ENCODE measurements at places on chromosomes 11 and 22.
A peak's percentile ranks its signal among the peaks of the same experiment; 100 is the strongest.

DNA sequence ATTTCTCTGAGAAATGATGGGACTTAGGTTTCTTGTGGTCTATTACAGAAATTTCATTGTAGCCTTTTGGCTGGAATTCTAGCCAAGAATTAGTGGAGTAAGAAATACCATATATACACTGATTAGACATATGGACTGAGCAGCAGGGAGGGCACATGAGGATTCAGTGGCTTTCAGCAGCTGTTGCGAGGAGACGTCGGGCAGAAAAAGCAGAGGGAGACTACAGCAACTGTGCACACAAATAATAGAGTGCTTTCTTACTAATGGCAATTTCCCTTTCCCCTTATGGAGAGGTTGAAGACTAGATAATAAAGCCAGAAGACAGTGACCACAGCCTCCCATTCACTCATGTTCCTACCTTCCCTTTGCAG lies 35.4 kb upstream of the CCDC34 start:
- DNase-seq, result no peak

DNA sequence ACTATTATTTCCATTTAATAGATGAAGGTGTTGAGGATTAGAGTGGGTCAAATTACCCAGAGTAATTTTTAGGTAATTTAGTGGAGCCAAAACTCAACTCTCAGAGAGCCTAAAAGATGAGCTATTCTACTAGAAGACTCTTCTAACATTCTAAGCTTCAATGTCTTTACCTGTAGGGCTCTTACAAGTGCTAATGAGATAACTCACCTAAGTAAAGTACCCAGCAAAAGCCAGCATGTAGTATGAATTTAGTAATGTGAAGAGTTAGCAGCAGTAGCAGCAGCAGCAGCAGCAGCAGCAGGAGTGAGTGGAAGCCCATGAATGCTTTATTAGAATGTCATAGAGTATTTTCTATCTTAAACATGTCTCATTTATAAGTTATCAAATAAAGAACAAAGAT lies 1239.2 kb downstream of the FAM181B start:
- DNase-seq, result no peak

DNA sequence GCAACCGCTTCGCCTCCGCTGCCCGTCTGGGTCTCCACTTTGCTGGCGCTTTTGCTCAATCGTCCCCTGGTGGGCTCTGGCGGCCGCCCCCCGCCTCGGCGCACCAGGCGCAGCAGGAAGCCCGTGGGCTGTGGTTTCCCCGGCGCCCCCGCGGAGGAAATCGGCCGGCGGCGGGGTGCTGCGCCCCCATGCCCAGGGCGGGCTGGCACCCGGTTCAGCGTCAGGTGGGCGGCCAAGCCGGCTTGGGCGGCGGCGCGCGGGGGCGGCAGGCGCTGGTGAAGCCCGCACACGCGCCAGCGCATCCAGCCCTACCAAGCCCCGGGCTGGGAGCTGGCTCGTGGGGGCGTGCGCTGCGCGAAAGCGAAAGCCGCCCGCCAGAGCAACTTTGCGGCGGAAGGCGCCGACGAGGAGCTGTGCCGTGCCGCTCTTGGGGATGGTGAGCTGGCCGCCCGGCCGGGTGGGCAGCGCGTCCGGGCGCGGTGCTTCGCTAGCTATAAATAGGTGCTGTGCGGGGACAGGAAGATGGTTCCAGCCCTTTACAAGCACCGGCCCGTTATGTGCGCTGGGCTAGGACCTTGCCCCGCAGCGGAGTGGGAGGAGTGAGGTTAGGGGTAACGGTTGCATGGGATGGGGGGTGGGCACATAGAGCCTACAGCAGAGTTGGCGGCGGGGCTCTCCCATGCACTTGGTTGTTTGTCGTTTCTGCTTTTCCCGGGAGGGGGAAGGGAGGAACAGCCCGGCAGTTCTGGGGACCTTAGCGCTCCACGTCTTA lies 25.0 kb upstream of the SUSD2 start:
- peak; percentile 71 for DNase-seq

- DNase-seq, result no peak
Observed at GRCh38 chr11:88414981-88415413, 77.5 kb upstream of the CTSC start.

GRCh38 chr11:727859-728748 lies 19.2 kb upstream of the TALDO1 start:
- no peak for DNase-seq

- no peak for DNase-seq
Observed at GRCh38 chr22:49807129-49807528, 20.5 kb downstream of the BRD1 start.

- DNase-seq, result no peak
Observed at GRCh38 chr11:124519850-124520549, 23.5 kb downstream of the OR8B12 start.

DNA sequence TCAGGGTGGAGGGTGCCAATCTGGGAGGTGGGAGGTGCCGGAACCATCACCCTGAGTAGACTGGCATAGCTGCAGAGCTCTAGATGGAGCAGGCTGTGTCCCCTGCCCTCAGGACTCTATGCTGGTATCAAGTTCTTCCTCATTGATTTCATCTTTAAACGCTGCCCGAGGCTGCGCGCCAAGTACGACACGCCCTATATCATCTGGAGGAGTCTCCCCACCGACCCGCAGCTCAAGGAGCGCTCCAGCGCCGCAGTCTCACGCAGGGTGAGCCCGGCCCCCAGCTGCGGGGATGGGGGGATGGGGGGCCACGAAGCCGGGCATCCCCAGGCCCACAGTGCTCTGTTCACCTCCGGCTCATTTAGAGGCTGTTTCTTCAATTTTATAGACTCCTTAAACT lies 52.5 kb downstream of the GRAMD4 start:
- DNase-seq, result no peak

DNA sequence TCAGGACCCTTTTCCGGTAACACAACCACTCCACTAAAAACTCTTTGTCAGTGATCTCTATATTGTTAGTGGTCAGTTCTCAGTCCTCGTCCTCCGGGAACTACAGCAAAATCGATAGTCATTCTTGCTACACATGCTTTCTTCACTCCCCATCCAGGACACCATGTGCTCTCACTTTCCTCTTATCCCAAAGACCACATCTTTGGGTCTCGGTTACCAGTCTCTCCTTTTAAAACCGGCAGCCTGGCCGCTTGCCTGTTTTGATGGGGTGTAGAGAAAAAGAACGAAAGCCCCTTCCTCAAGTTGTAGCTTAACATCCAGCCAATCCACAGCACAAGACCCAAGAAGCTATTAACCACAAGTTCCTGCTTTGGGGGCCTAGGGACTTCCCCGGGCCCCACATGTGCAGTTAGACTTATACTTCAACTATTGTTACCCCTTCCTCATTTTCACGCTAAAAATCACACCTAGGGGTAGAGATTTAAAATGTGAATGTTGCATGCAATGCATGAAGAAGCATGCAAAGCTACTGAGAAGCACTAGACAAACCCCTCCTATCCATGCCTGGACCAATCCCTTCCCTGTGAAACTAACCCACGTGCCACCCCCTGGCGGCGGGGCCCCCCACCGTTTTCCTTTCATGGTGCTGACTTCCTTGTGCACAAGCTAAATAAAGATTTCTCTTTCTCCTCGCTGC lies 1.5 kb upstream of the TOLLIP start:
- no peak for DNase-seq

GRCh38 chr22:50452649-50453048 lies 22.2 kb downstream of the SBF1 start:
- DNase-seq, result no peak

GRCh38 chr22:26168939-26169314 lies 335 bp upstream of the SEZ6L start:
- DNase-seq, result no peak

- peak; percentile 72 for DNase-seq
Observed at GRCh38 chr11:64148226-64148916, 17.5 kb downstream of the MACROD1 start.

DNA sequence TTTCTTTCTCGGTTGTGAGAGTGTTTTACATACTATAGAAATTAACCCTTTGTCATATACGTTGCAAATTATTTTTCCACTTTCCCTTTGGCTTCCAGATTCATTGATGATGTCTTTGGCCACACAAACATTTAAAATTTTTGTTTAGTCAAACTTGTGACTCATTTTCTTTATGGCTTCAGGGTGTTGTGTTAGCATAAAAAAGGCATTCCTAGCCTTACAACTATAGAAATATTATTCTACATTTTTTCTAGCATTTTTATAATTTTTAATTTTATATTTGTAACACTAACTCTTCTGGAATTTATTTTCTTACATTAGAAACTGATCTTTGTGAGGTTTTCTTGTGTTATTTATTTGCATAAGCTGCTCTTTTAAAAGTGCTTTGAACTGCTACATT lies 12.1 kb downstream of the GRIA4 start:
- DNase-seq, result no peak

GRCh38 chr22:26364066-26365015 lies 64.7 kb upstream of the ASPHD2 start:
- DNase-seq, result peak; percentile 65

DNA sequence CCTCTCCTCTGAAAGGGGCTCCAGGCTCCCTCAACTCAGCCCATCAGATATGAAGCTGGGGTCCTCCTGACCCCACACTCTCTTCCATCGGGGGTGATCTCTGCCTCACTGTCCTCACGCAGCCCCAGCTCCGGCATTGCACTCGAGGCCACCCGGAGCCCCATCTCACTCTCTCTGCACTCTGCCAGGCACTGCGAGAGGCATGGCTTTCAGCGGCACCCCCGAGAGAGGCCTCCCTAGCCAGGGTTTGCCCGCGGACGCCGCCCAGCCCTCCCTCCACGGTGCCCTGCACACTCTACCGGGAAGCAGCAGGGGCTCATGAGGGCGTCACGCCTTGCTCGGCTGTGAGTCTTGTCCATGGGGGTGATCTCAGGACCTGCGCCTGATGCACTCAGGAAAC lies 436.2 kb downstream of the BRD1 start:
- DNase-seq, result no peak

- DNase-seq, result peak; percentile 10
Observed at GRCh38 chr11:134950692-134951304, 538.8 kb upstream of the B3GAT1 start.
